ENCODE measurements at places on chromosomes 2 and 18.

- no peak for DNase-seq
Observed at GRCh38 chr2:82913566-82913965, 1545.5 kb downstream of the SUCLG1 start.

DNA sequence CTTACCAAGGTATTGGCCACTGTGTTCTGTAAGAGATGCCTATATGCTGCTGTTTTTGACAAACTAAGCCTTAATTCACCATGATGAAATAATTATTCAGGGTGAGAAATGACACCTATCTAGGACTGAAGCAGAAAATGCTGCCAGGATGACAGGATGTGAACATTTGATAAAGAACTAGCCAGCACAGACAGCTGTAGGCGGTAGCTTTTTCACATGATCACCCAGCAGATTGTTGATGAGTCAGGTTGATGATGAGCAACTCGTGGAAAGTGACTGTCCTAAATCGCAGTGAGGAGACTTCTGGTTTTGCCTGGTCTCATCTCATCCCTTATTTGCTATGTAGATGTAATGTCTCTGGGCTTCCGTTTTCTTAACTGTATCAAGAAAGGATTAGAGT is 144.1 kb downstream of the PRPF40A start:
- peak; percentile 11 for DNase-seq

DNA sequence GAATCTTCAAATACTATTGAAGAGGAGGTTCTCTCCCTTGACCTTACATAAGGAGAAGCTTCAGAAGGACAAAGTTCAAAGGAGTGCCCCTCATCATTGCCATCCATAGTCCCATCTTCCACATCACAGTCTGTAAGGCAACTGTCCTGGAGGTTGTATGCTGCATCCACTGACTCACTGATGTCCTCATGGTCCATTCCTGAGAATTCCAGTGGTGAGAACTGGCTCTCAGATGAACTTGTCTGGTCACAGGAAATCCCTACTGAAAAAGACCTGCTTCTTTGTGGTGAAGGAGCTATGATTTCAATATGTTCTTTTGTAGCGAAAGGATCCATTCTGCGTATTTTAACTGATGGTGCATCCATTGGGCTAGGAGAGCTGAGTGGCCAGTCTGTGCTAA is 52.2 kb downstream of the EIF2AK3 start:
- no peak for DNase-seq

GRCh38 chr2:220949466-220949865 is 622.6 kb downstream of the EPHA4 start:
- no peak for DNase-seq
